ENCODE measurements at places on chromosomes 3 and 15. TPM values are rescaled to one million over a fixed set of nuclear protein-coding genes. Genes with fewer than 3 reads are reported as not detected.

GRCh38 chr3:193662757-193663322 lies 69.8 kb downstream of the OPA1 start:
- DNase-seq = no peak

DNA sequence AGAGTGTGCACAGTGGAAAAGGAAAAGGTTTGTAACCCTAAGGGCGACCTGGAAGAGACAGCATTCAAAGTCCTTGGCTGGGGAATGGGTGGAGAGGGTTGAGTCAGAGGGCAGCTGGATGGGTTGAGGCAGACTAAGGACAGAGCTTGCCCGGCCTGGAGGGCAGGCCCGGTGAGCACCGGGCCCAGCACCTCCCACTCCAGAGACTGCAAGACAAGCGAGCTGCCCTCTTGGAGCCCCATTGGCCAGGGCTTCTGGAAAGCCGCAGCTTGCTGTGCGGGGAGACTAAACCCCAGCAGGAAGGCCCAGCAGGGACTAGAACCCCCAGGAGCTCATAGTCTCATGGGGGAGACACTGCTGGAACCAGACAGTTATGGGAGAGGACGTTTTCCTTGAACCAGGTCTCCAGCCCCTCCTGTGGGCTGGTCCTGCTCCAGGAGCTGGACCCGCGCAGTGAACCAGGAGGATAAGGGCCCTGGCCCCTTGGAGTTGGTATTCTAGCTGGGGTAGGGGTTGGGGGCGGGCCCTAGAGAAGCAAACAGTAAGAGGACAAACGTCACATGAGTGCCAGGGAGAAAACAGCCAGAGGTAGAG lies 59.1 kb downstream of the RGMA start:
- DNase-seq = no peak

FOXB1 gene
- total RNA-seq = not detected

DNA sequence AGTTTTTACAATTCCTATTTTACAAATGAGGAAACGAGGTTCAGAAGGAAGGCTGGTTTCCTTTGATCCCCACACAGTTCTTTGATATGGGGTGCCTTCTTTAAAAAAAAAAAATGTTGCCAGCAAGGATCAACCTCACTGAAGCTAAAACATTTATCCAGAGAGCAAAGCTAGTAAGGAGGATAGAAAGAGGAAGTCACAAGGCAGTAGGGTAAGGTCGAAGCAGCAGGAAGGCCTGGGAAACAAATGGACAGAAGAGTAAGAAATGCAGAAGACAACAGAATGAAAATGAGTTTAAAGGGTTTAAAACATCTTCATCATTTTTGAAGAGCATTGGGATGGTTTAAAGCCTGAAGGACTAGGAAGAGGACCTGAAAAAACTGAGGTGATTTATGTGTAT lies 30.6 kb upstream of the CP start:
- no peak for DNase-seq

POC1A gene
- total RNA-seq = 32.1 TPM

- DNase-seq = no peak
Observed at GRCh38 chr3:192042116-192042515, 581.2 kb downstream of the PYDC2 start.

DNA sequence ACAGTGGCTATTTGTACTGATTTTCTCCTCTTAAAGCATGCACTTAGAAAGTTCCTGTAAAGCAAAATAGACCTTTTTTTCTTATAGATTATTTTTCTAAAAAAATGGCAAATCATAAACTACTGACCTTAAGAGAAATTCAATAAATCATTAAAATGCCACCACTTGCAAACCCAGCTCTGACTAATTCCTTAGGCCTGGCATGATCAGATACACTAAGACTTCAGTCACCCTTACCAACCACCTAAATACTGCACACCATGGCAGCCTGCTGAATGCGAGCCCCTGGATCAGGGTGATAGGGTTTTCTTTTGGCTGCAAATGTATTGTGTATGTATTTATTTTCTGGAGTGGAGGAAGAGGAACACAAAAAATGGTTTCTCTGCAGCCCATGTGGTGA lies 370.6 kb upstream of the TBL1XR1 start:
- DNase-seq = no peak

- DNase-seq = no peak
Observed at GRCh38 chr3:49305608-49306007, 28.6 kb upstream of the C3orf62 start.

DNA sequence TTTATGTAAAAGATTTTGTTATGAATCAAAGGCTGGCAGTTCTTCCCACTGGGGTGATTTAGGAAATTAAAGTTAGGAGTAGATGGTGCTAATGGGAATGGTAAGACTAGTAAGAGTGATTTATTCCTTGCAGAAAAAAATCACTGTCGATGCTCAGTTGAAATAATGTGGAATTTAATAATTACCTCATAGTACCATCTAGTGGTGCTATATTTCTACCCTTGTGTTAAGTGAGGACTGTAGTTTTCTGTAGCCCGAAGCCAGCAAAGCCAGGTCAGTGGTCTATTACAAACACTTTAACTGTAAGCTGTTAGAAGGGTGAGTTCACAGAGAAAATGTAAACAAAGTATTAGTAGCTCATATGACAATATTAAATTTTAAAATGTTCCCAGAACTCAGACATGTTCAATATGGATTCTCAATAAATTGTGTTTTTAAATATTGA lies 39.5 kb upstream of the GOLGA8J start:
- DNase-seq = peak; percentile 36

PLA2G4E gene
- not detected for total RNA-seq

ECT2 gene
- 61.7 TPM for total RNA-seq

RFTN1 gene
- total RNA-seq = 9.7 TPM

- no peak for DNase-seq
Observed at GRCh38 chr3:125440559-125440955, 65.4 kb upstream of the ZNF148 start.

GRCh38 chr15:21270474-21270873 lies 169.8 kb downstream of the POTEB3 start:
- DNase-seq = no peak

DNA sequence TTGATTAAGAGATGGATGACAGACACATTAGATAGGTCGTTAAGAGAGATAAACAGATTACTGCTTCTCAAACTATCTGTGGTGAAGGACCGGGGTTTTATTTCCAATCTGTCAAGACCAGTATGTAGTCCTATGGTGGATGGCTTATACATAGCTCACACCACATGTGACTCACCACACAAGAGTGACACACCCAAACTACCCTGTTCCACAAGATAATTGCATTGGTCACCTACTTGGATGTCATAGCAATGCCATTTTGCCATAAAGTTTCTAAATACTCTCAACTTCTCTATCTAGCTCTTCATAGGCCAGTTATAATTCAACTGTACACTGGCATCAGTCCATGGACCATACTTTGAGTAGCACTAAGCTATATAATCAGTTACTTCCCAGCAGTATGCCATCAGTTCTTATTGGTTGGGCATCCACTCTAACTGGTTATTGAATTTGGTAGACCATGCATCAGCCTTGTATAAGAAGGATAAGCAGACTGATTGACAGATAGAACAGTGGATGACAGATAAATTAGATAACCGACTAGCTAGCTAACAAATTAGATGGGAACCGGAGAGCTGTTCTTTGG lies 11.6 kb downstream of the WWTR1 start:
- no peak for DNase-seq

CCDC13 gene
- total RNA-seq = not detected

AGTR1 gene
- 0.03 TPM for total RNA-seq

GRCh38 chr3:22779737-22780136 lies 423.4 kb upstream of the UBE2E2 start:
- DNase-seq = no peak

GRCh38 chr3:67790043-67790442 lies 135.6 kb upstream of the SUCLG2 start:
- DNase-seq = peak; percentile 11

PLAAT1 gene
- total RNA-seq = 6.0 TPM

TMCC1 gene
- total RNA-seq = 5.9 TPM

GLDN gene
- total RNA-seq = not detected

- no peak for DNase-seq
Observed at GRCh38 chr3:54758461-54758860, 169.4 kb downstream of the LRTM1 start.

DUOX1 gene
- not detected for total RNA-seq

- DNase-seq = no peak
Observed at GRCh38 chr3:12041446-12042041, 37.4 kb downstream of the SYN2 start.

EIF4A2 gene
- 135 TPM for total RNA-seq

DNA sequence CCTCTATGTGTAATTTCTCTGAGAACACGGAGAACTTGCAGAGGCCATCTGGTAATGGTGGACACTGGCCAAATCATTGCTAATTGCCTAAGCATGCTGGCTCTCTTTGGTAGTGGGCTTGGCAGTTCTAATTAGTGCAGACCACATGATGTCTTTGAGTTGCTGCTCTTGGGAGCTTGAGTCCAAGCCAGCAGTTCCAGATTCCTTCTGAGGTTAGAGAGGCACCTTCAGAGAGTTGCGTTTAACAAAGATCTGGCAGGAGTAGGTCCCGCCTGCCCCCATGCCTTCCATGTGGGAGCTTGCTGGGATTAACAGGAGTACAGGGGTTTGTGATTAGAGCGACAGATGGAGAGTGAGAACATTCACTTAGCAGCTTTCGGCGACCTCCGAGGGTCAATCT lies 449.0 kb upstream of the LMCD1 start:
- DNase-seq = no peak

- DNase-seq = no peak
Observed at GRCh38 chr15:60661080-60661645, 182.2 kb upstream of the ICE2 start.

GRCh38 chr3:8560366-8561007 lies 58.9 kb downstream of the LMCD1 start:
- DNase-seq = no peak

KY gene
- not detected for total RNA-seq

GRCh38 chr3:183210862-183211341 lies 42.2 kb upstream of the B3GNT5 start:
- DNase-seq = no peak

PATL2 gene
- total RNA-seq = not detected

PLCH1 gene
- 5.6 TPM for total RNA-seq

PIERCE2 gene
- total RNA-seq = 20.4 TPM

STRIT1 gene
- total RNA-seq = not detected

DNA sequence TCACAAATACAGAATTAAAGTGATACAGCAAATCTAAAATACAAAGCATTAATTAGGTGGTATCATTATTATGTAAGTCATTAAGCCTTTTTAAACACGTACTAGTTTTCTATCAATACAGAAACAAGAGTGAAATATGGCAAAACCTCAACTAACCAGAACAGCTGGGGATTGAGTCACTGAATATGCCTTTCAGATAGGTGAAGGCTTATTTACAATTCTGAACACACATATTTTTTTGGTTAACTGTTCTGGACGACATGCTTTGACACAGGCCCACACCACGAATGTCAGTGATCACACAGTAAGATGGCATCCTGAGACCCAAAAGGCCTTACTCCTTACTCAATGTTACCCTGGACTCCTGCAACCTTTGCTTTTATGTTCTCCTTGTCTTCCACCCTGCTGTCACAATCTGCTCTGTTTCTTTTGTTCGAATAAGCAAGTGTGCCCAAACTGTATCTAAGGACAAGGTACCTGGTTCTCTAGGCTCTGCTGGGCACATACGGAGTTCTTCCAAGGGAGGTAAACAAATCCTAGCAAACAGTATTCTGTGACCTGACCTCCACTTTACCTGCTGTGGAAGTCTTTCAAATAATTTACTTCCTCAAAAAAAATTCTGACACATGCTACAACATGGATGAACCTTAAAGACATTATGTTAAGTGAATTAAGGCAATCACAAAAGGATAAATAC lies 7.0 kb downstream of the SFMBT1 start:
- DNase-seq = no peak

GABRG3 gene
- not detected for total RNA-seq

ISLR gene
- total RNA-seq = not detected

NR2F2 gene
- 16.0 TPM for total RNA-seq

GRCh38 chr3:184176377-184177330 lies 2.0 kb downstream of the AP2M1 start:
- DNase-seq = peak; percentile 98

CDHR4 gene
- total RNA-seq = not detected

DNA sequence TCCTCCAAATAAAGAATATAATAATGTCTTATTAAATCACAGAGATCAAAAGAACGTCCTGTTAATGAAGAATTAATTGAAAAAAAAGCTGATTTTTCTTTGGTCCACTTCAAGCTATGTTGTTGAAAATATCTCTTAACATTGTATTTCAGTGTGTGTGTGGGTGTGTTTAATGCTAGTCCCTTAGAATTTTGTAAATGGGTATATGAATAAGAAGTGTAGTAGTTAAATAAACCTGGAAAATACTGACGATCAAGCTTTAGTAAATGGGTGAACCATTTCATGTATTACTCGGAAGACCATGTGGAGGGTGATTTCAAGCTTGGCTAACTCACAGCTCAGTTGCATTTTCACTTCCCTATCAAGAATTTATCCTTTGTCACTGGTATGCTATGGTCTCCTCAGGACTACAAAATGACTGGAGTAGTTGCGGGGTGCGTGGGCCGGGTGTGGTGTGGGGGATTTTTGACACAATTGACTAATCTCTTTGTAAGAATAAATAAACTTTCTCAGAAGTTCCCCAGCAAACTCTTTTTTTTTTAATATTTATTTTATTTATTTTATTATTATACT lies 586.4 kb downstream of the GRM7 start:
- DNase-seq = no peak

DNA sequence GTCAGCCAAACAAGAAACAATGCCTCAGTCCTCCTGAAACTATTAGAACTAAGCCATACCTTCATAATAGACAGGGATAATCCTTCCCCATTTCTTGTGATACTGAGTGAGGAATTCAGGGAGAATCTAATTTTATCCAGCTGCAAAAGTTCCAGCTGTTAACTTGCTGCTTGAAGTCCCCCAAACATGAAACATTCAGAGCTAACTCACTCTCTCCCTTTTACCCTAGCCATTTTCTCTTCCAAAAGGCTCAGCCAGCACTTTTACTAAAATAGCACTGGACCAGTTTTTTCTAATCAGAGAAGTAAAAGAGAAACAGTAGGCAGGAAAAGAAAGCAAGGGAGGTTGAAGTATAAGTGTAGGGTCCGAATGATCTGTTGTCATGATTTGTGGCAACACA lies 268.1 kb downstream of the TAFA4 start:
- no peak for DNase-seq

- DNase-seq = no peak
Observed at GRCh38 chr3:3429841-3430240, 250.3 kb upstream of the CRBN start.

- no peak for DNase-seq
Observed at GRCh38 chr3:72145506-72146380, 360.8 kb upstream of the PROK2 start.

RRP9 gene
- 34.6 TPM for total RNA-seq
